NT2/D1 (cell line): ENCODE measurements at places on chromosomes 16 and 17.

- DNase-seq, result no peak
Measured at GRCh38 chr17:82524540-82524939, 5.0 kb downstream of the FOXK2 start.

- DNase-seq, result no peak
Measured at GRCh38 chr17:58060596-58061191, 22.5 kb upstream of the DYNLL2 start.

- DNase-seq, result peak; percentile 13
Measured at GRCh38 chr16:59342669-59343068, 608.6 kb upstream of the GOT2 start.

DNA sequence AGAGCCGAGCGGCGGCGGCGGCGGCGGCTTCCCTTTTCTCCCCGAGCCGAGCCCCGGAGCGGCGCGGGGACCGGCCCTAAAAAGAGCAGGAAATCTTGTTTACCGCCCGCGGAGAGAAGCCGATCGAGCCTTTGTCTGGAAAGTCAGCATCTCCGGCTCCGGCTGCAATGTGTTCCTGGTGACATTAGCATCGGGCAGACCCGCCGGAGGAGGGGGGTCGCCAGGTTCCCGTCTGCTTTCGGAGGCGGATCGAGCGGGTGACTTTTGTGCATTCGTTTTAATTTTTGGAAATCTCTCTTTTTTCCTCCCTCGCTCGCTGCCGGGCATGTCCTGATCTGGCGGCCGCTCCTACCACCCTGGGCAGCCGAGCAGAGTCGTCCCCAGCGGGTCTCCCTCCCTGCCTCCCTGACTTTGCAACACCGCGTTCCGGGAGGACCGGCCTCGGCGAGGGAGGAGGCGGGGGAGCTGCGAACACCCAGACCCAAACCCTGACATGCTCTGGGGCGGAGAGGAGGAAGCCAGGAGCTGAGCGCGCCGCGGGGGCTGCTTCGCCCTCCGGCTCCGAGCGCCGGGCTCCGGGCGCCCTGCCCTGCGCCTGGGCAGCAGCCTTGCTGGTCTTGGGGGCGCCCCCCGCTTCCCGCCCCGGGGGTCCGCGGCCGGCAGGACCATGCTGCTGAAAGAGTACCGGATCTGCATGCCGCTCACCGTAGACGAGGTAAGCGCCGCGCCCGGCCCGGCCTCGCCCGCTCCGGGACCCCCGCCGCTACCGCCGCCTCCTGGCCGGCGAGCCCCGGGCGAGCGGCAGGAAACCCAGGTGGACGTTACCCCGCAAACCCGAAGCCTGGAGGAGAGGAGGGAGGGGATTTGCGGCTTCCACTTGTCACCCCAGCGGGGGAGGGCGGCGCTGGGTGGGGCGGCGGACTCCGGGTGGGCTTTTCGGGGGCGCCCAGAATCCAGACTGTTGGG is 690 bp downstream of the PITPNC1 start:
- DNase-seq, result no peak
